ENCODE measurements at places on chromosomes 3 and 15. TPM values are rescaled to one million over a fixed set of nuclear protein-coding genes. Genes with fewer than 3 reads are reported as not detected.

The B2M gene
- total RNA-seq = 956 TPM

The SYNPR gene
- not detected for total RNA-seq

The SCG3 gene
- 0.14 TPM for total RNA-seq

The SLC27A2 gene
- 7.8 TPM for total RNA-seq

The TUSC7 gene
- total RNA-seq = not detected

The FRMD5 gene
- total RNA-seq = 9.9 TPM

The ATP6V1A gene
- 43.4 TPM for total RNA-seq

The AHSG gene
- not detected for total RNA-seq

The GP9 gene
- total RNA-seq = not detected

The SLC22A13 gene
- total RNA-seq = 0.34 TPM

The UPK1B gene
- 15.6 TPM for total RNA-seq

The C3orf85 gene
- total RNA-seq = not detected

The COL6A6 gene
- total RNA-seq = not detected

The SLC28A2 gene
- total RNA-seq = not detected

The CD86 gene
- not detected for total RNA-seq

The GOLGA8R gene
- total RNA-seq = 1.0 TPM

The PLSCR5 gene
- total RNA-seq = not detected

The CPNE9 gene
- total RNA-seq = 0.27 TPM

The RBPMS2 gene
- total RNA-seq = 1.9 TPM

The MAGI1 gene
- 15.4 TPM for total RNA-seq

The ITPKA gene
- total RNA-seq = 115 TPM

The ZNF502 gene
- 3.4 TPM for total RNA-seq

The RETNLB gene
- total RNA-seq = not detected

The CEP19 gene
- 3.1 TPM for total RNA-seq

The AAGAB gene
- 52.4 TPM for total RNA-seq

The PLCD1 gene
- 21.8 TPM for total RNA-seq

The TMIE gene
- 1.3 TPM for total RNA-seq

The CHRD gene
- total RNA-seq = under 0.01 TPM

The CKMT1A gene
- 6.5 TPM for total RNA-seq

The CHRFAM7A gene
- total RNA-seq = 8.5 TPM

The RHOV gene
- total RNA-seq = 2.0 TPM

The TF gene
- total RNA-seq = not detected

The FETUB gene
- not detected for total RNA-seq

The NDN gene
- 75.0 TPM for total RNA-seq

The TRH gene
- total RNA-seq = not detected

The TGM4 gene
- total RNA-seq = not detected

The CNTN3 gene
- total RNA-seq = 2.0 TPM

The RBP2 gene
- total RNA-seq = not detected

The CFAP44 gene
- total RNA-seq = 2.4 TPM

The RASL12 gene
- total RNA-seq = 0.92 TPM

The SKOR1 gene
- not detected for total RNA-seq
